ENCODE measurements at places on chromosomes 4 and X.

DNA sequence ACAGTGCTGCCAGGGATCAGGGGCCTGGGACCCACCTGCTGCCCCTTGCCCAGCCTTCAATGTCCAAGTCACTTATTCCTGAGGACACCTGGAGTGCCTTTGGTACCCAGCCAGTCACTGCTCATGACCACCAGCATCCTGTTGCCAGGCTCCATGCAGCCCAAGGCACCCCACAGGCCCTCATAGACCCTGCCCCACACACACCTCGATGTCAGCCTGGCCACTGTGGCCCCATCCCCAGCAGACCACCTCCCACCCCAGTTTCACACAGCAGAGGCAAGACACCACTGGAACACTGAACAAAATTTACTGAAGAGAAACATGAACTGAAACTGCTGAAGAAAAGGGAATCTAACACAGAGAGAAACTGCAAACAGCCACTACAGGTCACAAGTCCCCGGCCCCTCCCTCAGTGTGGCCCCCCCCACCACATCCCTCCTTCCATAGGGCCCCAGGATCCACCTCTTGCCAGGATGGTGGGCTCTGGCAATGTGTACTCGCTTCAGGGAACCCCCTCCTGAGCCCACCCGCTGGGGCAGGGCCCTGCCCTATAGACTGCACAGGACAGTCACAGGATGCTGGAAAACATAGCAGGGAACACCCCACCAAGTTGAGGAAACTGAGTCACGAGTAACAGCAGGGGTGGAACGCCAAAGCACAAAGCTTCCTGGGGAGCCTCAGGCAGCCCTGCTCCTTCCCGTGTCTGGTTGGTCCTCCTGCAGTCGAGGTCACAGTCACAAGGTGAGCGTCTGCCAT lies 5.2 kb downstream of the PNMA5 start:
- no peak for DNase-seq

DNA sequence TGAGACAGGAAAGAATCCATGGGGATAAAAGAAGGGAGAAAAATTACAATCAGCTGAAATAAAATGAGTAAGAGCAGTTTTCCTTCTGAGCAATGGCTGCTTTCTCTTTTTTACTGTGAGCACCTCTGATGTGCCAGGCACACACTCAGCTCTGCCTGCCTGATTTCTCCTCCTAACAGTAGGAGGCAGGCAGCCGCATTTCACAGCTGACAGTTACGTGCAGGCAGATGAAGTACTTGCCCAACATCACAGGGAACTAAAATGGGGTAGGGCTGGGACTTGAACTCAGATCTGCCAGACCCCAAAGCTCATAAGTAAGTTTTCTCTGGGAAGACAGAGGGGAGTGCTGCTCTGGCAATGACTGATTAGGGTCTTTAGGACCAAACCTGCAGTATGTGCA lies 54.6 kb downstream of the C4orf50 start:
- no peak for DNase-seq

- no peak for DNase-seq
Observed at GRCh38 chr4:121654738-121655137, 42.0 kb downstream of the ANXA5 start.

- no peak for DNase-seq
Observed at GRCh38 chrX:123851079-123851478, 8.8 kb upstream of the XIAP start.

DNA sequence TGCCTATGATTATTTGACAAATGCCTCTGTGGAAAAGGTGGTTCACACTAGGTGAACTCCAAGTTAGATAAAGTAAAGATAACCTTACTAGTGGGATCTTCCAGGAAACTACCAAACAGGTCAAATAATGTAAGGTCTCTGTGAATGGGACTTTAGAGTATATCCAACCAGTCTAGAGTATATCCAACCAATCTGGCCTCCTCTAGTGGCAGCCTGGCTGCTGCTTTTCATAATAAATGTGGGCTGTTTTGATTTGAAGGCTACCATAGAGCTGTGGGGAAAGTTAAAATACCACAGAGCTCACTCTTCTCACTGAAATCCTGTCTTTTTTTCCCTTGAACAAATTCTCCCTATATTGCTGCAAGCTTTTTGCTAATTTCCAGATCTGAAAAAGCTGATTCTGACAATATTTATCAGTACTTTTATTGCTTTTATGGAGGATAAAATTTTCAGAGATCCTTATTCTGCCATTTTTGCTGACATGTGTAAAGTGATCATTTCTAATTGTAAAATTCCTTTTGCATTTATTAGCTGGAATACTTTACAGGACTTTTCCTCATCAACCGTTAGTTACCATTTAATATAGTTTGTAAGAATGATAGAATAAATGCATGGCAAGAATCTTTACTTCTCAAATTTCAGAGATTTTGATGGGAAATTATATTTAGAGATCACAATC lies 111.3 kb downstream of the TET2 start:
- no peak for DNase-seq

All from activated CD8-positive, alpha-beta memory T cell treated with anti-CD3 and anti-CD28 coated beads for 48 hours (primary cell).